Fibroblast of lung (primary cell): ENCODE measurements at places on chromosomes 16 and 17.

- no peak for DNase-seq
Measured at GRCh38 chr16:86608301-86608747, 30.0 kb downstream of the FOXL1 start.

DNA sequence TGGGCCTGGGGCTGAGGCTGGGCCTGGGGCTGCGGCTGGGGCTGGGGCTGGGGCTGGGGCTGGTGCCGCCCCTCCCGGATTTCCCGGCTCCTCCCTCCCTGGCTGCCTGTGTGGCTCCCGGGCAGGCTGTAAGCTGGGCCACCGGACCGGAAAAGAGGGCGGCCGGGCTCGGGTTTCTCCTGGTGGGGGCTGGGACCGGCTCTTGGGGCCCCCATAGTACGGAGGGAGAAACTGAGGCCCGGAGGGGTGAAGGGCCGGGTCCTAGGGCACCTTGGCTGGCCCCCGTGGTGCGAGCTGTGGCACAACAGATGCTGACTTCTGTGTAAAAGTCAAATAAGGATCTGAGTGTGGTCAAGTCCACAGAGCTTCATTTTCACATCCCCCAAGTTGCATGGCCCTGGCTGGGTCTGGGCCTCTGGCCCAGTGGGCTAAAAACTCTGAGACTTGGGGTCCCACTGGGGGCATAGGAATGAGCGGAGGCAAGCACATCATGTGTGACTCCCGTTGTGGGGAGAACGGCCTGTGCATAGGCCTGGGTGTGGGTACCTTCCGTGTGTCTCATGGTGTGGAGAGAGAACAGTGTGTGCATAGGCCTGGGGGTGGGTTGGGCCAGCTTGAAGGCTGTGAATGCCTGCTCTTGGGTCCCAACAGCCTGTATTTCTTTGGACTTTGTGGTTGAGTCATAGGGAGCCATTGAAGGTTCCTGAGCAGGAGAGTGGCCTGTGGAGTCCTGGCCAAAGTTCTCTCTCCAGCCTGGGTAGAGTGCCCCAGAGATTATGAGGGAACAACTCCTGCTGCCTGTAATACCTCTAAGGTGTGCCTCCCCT is 123.9 kb upstream of the CIBAR2 start:
- DNase-seq: peak; percentile 52

DNA sequence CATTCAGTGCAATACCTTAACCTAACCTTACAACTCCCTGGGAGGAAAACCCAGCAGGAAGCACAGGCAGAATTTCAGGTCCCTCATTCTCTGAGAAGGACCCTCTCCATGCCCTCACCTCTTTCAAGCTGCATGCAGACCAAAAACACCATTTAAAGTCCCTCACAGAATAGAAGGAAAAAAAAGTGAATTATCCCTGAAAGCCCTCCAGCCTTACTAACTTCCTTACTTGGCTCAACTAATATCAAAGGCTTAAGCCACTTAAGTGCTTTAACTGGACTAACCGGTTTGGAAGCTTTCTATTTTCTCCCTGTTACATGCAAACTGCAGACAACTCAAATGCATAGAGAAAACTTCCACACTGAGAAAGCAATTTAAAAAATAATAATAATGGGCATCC is 60.5 kb downstream of the ADAMTS18 start:
- no peak for DNase-seq

GRCh38 chr16:66134875-66135274 is 231.6 kb upstream of the CDH5 start:
- DNase-seq: no peak

GRCh38 chr16:995087-995486 is 13.5 kb downstream of the SOX8 start:
- peak; percentile 43 for DNase-seq

GRCh38 chr17:68431661-68432071 is 25.6 kb downstream of the WIPI1 start:
- DNase-seq: peak; percentile 38

GRCh38 chr17:57082441-57082840 is 2.6 kb upstream of the AKAP1 start:
- DNase-seq: no peak

DNA sequence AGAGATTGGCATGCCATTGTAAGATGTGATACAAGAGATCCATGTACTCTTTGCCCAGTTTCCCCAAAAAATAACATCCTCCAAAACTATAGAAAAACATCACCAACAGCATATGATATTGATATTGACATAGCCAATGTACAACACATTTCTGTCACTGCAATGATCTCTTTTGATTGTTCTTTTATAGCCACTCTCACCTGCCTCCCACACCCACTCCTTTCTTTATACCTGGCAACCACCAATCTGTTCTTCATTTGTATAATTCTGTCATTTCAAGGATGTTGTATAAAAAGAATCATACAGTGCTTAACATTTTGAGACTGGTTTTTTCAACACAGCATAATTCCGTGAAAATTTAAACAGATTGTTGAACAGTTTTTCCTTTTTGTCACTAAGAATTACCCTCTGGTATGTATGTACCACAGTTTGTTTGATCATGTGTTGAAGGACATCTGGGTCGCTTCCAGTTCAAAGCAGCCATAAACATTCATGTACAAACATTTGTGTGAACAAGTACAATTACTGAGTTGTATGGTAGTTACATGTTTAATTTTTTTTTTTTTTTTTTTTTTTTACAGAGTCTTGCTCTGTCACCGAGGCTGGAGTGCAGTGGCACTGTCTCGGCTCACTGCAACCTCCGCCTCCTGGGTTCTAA is 9.9 kb downstream of the KRTAP9-1 start:
- no peak for DNase-seq

DNA sequence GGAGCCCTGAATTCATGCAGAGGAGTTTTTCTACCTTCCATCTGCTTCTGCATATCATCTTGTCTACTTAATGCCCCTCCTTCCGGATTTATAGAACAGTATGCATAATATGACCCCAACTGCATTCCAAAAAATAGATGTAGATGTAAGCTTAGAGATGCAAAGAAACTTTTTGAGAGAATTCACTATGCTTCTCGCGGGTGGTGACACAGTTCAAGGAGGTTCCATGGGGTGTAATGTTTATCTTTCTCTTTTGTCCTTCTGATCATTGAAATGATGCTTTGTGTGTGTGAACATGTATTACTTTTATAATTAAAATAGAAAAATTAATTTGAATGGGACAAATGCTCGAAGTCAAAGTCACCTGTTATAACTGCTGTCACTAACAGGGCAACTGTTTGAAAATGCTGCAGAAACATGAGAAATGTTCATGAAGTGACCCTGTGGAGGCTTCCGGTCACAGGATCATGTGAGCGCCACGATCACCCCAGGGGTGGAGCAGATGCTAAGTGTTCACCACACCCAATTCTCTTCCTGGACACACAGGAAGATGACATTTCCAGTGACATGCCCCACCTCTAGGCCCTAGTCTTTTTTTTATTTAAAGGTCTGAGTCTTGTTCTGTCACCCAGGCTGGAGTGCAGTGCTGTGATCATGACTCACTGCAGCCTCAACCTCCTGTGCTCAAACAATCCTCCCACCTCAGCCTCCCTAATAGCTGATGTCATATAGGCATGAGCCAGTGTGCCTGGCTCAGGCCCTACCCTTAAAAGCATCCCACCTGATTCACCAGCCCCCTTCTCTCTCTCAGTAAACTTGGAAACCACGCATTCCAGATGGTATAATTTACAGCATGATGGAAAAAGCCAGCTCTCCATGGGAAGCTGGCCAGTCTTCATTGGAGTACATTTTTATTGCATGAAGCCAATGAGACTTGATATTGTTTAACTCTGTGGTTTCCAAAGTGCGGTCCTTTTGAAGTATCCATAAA is 21.0 kb upstream of the AGRP start:
- peak; percentile 28 for DNase-seq

GRCh38 chr16:4846503-4846900 is 586 bp downstream of the GLYR1 start:
- peak; percentile 66 for DNase-seq

DNA sequence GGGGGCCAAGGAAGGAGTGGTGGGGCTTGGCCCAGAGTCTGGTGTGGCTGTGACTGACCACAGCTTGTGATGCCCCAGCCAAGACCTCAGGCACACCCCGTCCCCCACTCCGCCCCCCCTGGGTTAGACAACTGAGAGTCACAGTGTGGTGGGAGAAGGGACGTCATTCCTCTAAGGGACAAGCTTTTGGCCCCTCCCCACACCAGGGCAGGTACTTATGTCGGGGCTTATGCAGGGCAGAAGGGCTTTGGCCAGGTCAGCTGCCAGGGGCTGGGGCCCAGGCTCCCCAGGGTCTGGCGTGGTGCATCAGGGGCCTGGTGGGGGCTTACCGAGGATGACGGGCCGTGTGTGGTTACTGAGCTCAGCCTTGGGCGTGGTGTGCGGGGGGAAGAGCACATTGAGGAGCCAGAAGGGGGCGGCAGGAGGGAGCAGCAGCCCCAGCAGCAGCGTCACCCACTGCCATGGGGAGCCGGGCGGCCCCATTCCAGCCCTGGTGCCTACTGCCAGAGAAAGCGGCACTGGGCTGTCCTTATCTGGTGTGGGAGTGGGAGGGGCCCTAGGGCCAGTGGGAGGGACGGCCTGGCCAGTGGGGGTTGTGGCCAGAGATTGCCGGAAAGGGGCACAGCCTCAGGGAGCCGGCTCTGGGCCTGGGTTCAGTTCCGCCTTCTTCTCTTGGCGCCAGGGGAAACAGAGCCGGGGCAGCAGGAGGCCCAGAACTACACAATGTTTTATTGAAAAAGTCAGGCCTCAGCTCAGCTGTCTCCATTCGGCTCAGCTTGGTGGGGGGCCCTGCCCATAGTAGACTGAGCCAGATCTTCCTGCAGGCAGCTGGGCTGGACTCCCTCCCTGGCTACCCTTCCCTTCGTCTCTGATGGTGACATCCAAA is at the start of gene LCAT:
LCAT (minus strand) TSS at position 502 of the 886 bp plus-strand sequence; CDS start at position 483, 19 bp downstream.
- peak; percentile 36 for DNase-seq

DNA sequence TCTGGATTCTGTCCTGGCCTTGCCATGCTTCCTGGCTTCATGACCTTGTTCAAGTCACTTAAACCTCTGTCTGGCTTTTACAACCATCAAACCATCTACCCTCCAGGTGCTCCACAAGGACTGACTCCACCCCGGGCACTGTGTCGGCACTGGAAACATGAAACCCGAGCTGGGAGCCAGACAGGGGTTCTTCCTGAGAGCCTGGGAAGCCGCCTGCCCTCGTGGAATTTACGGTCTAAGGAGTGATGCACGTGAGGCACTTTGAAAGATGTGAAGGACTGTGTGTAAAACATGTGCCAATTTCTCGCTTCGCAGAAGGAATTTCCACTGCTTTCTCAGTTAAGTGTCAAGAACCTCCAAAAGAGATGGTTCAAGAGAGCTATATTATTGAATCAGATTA is 11.6 kb downstream of the CDK5R1 start:
- no peak for DNase-seq

DNA sequence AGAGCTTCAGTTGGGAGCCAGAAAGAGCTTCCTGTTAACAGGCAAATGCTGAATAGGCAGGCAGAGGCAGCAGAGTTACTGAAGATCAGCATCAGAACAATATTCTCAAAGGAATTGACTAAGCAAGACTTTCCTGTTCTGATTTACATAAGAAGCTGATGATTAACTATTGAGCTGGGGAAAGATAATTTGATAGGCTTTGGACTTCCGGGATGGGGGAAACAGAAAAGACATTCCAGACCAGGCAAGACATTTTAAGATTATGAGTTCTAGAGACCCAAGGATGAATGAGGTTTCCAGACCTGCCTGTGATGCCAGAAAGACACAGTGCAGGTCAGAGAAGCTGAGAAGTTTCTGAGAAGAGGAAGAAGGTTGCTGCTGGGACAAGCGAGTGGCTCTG is at the start of gene CES5A:
CES5A (minus strand) TSS at position 101 of the 400 bp plus-strand sequence. CDS start 152 bp downstream, outside the sequence.
- DNase-seq: no peak

- DNase-seq: no peak
Measured at GRCh38 chr16:7051591-7052349, 280.9 kb upstream of the RBFOX1 start.

GRCh38 chr17:30300818-30301217 is 9.1 kb upstream of the BLMH start:
- DNase-seq: no peak

DNA sequence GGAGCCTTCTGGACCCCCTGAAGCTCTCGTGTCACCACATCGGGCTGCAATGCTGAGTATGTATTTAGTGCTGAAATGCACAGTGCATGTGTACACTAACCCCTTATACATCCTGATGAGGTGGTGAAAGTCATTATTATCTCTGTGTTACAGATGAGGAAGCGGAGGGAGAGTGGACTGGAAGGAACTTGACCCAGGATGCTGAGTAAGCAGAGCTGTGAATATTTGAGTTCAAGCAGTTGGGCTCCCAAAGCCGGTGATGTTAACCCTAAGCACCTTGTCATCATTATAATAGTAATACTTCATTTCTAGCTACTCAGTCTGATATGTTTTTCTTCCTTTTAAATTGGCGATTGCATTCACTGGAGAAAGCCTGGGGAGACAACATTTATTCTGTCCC is 25.9 kb upstream of the NKD1 start:
- DNase-seq: no peak

GRCh38 chr17:33292981-33293867 is at the start of gene ASIC2:
ASIC2 (minus strand) TSS chr17:33293295.
- peak; percentile 63 for DNase-seq

GRCh38 chr16:50246299-50247122 is 19.8 kb upstream of the ADCY7 start:
- DNase-seq: no peak

DNA sequence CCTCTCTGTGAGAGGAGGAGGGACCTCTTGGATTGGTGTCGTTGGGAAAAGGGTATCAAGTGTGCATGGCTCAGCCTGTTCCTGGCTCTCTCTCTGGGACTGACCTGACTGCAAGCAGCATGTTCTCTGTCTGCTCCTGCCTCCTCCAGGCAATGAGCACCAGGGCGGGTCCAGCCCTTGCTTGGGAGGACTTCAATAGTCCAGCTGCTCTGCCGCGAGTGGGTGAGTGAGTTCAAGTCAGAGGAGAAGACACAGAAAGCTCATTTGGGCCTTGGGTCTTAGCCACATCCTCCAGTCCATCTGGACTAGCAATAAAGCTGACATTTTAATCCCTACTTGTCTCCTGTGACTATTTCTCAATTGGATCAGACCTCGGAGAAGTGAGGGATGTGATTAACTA is 25.2 kb upstream of the TNS4 start:
- no peak for DNase-seq

GRCh38 chr16:17266608-17267313 is 204.0 kb downstream of the XYLT1 start:
- DNase-seq: no peak

DNA sequence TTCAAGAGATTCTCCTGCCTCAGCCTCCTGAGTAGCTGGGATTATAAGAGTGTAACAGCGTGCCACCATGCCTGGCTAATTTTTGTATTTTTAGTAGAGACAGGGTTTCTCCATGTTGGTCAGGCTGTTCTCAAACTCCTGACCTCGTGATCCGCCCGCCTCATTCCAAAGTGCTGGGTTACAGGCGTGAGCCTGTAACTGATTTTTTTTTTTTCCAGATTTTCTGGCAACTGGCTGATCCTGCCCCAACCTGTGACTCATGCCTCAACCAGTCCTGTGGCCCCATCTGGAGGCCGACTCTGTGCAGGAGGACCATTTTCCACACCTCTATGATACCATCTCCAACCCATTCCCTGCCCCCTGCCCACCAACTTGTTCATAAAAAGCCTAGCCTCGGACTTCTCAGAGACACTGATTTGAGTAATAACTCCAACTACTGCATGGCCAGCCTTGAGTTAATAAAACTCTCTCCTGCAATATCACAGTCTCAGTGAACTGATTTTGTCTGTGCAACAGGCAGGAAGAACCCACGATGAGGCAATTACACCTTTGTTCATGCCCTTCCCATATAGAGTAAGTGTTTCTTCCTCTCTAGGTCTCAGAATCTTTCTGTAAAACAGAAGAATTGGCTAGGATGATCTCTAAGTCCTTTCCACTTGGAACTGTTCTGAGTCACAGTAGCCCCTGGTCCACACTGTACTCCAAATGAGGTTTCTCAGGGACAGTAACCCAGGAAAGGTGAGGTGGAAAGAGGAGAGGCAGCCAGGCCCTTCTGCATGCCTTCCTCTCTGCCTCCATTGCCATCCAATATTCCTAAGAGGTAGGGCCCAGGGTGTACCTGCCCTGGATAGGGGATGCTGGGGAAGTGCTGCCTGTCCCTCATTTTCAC is 8.8 kb upstream of the CNOT1 start:
- peak; percentile 87 for DNase-seq
